ENCODE measurements at places on chromosomes 5 and 9.

- DNase-seq = no peak
These were observed 523.8 kb downstream of the RASEF start for GRCh38 chr9:82539146-82539545.

- no peak for DNase-seq
These were observed 1.9 kb upstream of the DAP start for GRCh38 chr5:10762776-10763500.

DNA sequence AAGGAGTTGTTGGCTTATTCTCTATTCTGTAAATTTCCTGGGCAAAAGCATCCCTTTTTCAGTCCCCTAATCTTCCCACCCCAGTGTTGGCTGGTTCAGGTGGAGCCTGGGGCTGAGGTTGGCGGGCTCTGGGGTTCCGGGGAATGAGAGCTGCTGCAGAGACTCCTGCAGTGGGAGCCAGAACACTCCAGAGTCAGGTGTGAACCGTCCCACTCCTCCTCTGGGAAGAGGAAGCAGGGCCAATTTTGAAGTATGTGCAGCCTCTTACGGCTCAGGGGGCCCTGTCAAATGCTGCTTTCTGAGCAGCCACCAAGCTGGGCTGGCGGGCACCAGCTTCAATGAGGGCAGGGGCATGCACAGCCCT lies 42.8 kb downstream of the JADE2 start:
- DNase-seq = no peak

GRCh38 chr5:10501554-10502075 lies 59.9 kb downstream of the ROPN1L start:
- no peak for DNase-seq
